NB4 (cell line): ENCODE measurements at places on chromosomes 4 and X.

GRCh38 chr4:154014407-154015321 is 225.8 kb upstream of the SFRP2 start:
- DNase-seq = no peak

- DNase-seq = no peak
Observed at GRCh38 chrX:40145001-40145922, 47.5 kb upstream of the BCOR start.

DNA sequence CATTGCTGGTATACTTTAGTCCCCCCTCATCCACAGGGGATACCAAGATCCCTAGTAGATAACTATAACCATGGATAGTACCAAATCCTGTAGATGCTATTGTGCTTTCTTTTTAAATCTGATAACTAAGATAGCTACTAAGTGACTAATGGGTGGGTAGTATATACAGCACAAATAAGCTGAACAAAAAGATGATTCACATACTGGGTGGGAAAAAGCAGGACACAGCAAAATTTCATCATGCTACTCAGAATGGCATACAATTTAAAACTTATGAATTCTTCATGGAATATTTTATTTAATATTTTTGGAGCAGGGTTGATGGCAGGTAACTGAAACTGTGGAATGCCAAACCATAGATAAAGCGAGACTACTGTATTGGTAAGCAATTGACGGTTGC is 161.6 kb downstream of the IL15 start:
- DNase-seq = no peak

- DNase-seq = no peak
Observed at GRCh38 chrX:123988423-123989111, 27.1 kb downstream of the STAG2 start.

DNA sequence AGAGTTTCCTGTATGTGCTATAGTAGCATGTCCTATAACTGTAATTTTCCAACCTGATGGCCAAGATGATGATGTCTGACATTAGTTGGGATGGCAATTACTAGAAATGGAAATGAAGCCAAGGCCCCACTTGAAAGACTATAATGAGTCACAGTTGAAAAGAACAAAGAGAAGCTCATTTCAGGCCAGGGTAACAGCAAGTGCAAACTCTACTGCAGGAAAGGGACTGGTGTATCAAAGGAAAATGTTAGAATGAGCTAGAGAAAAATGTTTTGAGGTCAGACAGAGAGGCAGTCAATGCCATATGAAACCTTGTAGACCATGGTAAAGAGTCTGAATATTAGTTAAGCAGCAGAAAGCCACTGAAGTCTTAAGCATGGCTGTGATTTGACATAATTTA is 146.2 kb upstream of the SH3RF1 start:
- no peak for DNase-seq

DNA sequence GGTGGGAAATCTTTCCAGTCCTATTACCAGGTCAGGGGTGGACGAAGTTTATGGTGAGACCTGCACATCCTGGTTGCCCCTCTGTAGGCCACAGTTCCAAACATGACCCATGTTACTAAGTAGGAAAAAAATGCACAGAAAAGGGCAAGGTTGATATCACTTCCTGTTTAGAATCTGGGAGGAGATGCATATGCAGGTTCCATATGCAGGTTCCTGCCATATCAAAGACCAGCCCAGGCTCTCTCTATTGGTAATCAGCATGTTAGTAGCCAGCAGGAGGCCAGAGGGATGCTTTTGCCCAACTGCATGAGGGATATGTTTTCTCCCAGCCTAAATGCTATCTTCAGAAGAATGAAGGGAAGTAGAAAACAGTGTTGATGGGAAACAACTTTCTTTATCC is 657.2 kb downstream of the ANKRD50 start:
- no peak for DNase-seq

GRCh38 chr4:176205299-176205698 is 9.9 kb upstream of the SPATA4 start:
- no peak for DNase-seq

- DNase-seq = peak; percentile 47
Observed at GRCh38 chr4:181548873-181549575, 694.2 kb upstream of the TENM3 start.

- DNase-seq = no peak
Observed at GRCh38 chrX:108217876-108218275, 126.3 kb downstream of the ATG4A start.

GRCh38 chr4:20432088-20432487 is 180.4 kb downstream of the SLIT2 start:
- no peak for DNase-seq

DNA sequence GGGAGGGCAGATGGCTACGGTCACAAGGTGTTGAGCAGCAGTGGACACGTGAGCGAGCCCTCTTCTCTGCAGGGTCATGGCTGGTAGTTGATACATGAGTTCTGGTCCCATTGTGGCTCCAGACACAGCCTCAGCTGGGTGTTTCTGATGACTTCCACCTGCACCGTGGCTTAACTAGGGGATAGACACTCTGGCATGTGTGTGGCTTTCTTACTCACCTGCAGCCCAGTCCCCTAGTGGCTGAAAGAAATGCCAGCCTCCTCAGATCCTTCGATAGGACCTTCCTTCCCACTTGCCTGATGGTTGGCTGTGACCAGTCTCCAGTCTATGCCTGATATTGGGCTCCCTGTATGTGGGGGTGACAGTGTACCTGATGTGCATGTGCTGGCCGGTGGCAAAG is 5.0 kb downstream of the GPR78 start:
- no peak for DNase-seq

GRCh38 chr4:89324671-89325070 is 17.1 kb upstream of the GPRIN3 start:
- DNase-seq = peak; percentile 90

DNA sequence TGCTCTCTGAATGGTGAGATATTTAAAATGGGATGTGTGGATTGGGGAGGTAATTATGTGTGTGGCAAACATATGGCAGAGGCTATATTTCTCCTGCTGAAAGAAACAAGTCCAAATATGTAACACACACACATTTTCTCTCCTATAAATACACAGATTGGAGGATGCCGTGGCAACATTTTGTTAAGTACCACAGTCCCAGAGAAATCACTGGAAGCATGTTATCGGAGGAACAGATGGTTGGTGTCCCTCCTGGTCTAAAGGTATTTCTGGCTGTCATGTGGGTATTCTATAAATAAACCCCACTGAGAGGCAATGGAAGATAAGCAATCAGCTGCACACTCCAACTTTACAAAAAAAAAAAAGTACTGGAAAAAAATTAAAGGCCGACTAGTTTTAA is 528.3 kb upstream of the BOD1L1 start:
- DNase-seq = no peak

DNA sequence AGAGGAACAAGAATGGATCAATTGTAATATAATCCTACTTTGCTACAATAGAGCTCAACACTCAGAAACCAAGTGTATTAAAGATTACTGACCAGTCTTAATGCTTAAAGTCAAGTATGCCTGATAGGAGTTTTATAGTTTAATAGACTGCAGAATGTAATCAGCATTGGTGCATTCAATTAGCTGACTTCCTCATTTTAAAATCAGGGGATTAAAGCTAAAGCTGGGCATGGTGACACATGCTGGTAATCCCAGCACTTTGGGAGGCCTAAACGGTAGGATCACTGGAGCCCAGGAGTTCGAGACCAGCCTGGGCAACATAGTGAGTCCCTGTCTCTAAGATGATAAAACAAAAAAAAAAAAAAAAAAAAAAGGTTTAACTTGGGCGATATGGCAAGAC is 10.8 kb downstream of the HNRNPDL start:
- DNase-seq = peak; percentile 50

- peak; percentile 34 for DNase-seq
Observed at GRCh38 chr4:17719106-17719505, 62.3 kb downstream of the FAM184B start.

GRCh38 chr4:80228460-80228859 is 31.2 kb downstream of the PRDM8 start:
- no peak for DNase-seq

DNA sequence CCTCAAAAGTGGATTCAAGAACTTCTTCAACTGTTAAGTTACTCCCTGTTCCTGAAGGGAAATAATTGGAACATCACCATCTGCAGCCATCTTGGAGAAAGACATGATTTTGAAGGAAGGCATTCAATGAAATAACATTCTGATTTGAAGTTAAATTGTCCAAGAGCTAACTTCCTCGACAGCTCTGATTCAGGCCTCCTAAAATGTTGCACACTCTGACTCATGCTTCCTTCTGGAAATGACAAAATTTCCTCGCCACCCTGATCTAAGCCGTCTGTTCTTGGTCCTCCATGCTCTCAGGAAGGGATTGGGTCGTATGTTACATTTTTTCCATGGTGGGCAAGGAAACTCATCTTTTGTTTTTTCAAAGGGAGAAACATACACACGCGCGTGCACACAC is 496.9 kb upstream of the DIPK2B start:
- peak; percentile 9 for DNase-seq

- no peak for DNase-seq
Observed at GRCh38 chrX:11138498-11139390, 27.6 kb downstream of the HCCS start.

GRCh38 chrX:130145123-130145522 is 20.5 kb downstream of the AIFM1 start:
- DNase-seq = no peak

GRCh38 chrX:21056622-21057021 is 317.6 kb upstream of the CNKSR2 start:
- DNase-seq = peak; percentile 5

GRCh38 chr4:156762851-156763250 is 208.7 kb downstream of the PDGFC start:
- no peak for DNase-seq

DNA sequence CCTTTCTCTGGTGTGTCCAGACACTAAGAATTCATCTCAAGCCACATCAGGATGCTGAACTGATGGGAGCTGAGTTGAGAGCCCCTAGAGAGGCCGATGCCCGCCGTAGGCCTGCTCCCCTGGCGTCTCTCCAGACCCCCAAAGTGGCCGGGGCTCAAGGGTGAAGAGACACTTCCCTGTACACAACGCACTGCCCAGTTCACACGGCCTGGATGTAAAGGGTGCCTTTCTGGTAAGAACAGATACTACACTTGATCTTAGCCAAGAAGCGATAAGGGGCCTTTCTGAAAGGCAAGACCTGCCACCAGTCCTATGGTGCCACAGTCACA is 5.1 kb upstream of the TREX2 start:
- no peak for DNase-seq

GRCh38 chr4:14254926-14255325 is 627.4 kb upstream of the BOD1L1 start:
- DNase-seq = no peak

GRCh38 chrX:71949844-71950445 is 39.3 kb downstream of the NHSL2 start:
- DNase-seq = no peak

GRCh38 chr4:101806914-101807313 is 16.4 kb downstream of the BANK1 start:
- DNase-seq = peak; percentile 73

DNA sequence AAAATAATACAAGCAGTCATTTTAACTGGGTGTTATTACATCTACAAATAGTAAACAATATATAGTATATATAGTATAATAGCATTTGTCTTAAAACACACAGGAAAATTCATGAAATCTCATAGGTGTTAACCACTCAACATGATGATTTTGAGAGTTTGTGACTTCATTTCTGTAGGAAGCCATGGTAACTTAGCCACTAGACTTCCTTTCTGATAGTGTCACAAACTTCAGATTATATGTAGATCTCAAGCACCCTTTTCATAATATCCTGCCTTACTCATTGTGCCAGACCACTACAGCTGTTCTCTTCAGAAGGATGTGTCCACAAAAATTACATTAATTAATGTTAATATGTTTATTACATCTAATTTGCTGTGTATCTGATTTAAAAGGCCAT is 1250.6 kb downstream of the ADGRL3 start:
- DNase-seq = no peak

GRCh38 chrX:810186-810585 is 179.6 kb downstream of the SHOX start:
- DNase-seq = no peak

GRCh38 chrX:6812087-6812486 is 277.2 kb upstream of the VCX3A start:
- DNase-seq = no peak

GRCh38 chr4:19961091-19961490 is 290.6 kb upstream of the SLIT2 start:
- DNase-seq = no peak

DNA sequence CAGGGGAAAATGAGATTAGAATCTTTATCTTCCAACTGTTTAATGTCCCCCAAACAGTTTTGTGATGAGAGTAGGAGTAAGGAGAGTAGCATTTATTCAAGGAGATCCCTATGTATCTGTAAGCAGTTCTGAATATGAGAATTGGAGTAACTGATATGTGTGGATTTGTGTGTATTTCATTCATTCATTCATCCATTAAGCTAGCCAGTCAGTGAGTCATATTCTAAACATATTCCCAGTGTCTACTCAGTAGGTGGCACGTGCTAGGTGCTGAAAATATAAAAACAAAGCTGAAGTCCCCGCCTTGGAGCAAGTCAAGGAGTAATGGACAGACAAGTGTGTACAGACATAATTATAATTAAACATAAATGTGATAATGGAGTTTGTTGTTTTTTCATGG is 12.4 kb upstream of the STX18 start:
- no peak for DNase-seq

- no peak for DNase-seq
Observed at GRCh38 chr4:180189666-180190065, 2053.5 kb upstream of the TENM3 start.

DNA sequence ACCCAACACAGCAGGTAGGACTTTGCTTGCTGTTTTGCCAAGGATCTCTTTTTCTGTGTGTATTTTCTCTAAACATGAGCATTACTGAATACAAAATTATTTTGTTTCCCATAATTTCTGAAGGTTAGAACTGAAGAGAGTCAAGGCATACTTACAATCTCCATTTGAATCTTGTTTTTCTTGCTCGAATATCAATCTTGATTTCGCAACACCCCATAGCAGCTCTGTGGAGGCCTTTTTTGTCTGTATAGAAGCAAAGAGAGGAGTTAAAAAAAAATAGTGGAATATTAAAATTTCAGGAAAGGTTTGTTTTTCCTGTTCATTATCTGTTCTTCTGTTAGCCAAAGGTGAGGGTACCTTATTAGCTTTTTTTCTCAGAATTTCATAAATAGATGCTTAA is 92.9 kb downstream of the TNIP2 start:
- DNase-seq = no peak

DNA sequence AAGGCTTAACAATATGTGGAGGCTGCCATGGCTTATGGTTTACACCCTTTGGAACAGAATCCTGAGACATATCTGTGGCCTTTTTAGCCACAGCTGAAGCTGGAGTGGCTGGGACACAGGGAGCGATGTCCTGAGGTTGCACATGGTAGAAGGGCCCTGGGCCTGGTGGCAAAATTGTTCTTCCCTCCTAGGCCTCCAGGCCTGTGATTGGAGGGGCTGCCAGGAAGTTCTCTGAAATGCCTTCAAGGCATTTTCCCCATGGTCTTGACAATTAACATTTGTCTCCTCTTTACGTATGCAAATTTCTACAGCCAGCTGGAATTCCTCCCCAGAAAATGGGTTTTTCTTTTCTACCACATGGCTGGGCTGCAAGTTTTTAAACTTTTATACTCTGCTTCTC is 39.1 kb upstream of the MAGEA8 start:
- no peak for DNase-seq

DNA sequence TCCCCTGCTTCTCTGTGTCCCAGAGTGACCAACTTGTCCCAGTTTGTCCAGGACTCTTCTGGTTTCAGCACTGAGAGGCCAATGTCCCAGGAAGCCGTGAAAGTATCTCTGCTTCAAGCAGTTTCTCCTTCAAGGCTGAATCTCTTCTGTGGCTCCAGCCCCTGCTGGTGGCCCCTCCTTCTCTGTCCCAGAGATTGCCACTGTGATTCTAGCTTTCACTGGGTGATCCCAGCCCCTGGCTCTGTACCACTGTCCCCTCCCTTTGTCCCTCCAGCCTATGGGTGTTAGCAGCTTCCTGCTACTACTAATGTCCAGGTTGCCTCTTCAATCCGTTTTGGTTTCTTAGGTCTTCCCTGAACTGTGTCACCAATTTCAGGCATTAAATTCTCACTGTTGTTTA is 70.5 kb downstream of the SOX3 start:
- no peak for DNase-seq
